ENCODE measurements at places on chromosomes 5 and 9.

- no peak for DNase-seq
Observed at GRCh38 chr5:73437101-73437776, 11.3 kb downstream of the FOXD1 start.

DNA sequence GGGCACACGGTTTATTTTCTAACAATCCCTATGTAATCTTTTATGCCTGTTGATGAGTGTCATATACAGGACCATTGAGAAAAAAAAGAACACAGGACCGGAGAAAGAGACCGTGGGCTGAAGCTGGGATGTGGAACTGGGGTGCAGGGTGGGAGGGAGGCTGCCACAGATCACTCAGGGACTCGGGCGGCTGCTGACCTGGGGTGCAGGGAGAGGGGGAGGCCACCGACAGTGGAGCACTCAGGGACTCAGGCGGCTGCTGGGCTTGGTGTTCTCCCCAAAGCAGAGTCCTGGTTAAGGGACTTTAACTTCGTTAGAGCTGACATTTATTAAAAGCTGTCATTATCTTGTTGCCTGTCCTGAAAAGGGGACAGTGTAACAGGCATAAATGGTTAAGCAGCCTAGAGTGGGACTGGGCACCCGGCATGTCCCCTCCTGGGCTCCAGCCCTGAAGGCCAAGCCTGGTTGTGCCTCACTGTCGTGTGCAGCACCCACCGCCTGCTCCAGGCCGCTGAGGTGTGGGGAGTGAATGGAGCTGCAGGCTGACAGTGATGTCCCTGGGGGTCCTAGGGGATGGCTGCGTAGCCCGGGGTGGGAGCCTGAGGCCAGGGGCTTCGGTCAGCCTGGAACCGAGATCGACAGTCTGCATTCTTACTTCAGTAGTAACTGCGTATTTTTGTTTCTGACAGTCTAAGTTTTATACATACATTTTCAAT is 14.0 kb downstream of the NDUFS6 start:
- DNase-seq: no peak

DNA sequence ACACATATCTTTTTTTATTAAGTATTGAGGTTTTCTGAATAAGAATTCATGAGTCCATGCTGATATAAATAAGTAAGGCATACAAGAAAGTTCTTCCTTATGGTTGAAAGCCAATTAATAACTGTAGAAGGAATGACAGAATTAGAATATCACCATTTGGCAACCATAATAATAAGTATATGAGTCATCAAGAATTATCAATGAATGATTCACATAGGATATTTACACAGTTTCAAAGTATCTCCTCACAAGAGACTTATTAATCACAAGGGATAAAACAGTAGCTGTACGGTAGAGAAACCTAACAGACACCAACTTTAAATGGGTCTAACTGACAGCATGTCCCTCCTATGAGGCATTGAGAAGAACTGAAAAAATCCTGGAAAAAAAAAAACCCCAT is 161.6 kb downstream of the NR3C1 start:
- DNase-seq: no peak

DNA sequence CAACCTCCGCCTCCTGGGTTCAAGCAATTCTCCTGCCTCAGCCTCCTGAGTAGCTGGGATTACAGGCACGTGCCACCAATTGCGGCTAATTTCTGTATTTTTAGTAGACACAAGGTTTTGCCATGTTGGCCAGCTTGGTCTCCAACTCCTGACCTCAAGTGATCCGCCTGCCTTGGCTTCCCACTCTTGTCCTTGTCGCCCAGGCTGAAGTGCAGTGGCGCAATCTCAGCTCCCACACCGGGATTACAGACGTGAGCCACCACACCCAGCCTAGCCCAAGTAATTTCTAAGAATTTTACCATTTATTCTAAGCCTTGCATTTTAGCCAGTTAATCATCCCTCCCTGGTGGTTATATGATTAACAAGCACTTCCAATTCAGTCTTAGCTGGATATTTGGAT is 11.0 kb downstream of the NAIP start:
- DNase-seq: no peak

- DNase-seq: no peak
Observed at GRCh38 chr5:13830536-13830935, 114.0 kb downstream of the DNAH5 start.

- no peak for DNase-seq
Observed at GRCh38 chr5:39158786-39159185, 60.6 kb downstream of the FYB1 start.

- DNase-seq: no peak
Observed at GRCh38 chr5:103232393-103232999, 26.1 kb upstream of the MACIR start.

- no peak for DNase-seq
Observed at GRCh38 chr5:35313291-35313690, 83.0 kb upstream of the PRLR start.
